ENCODE measurements at places on chromosomes 3 and 15. TPM values are rescaled to one million over a fixed set of nuclear protein-coding genes. Genes with fewer than 3 reads are reported as not detected.

The C3orf62 gene
- polyA plus RNA-seq, result 1.4 TPM

The MKRN3 gene
- polyA plus RNA-seq, result 2.8 TPM

The BCL2A1 gene
- polyA plus RNA-seq, result 25.9 TPM

GRCh38 chr15:63832620-63833019, 1.1 kb downstream of the HERC1 start:
- DNase-seq, result no peak

GRCh38 chr3:100124201-100124761, 10.0 kb upstream of the FILIP1L start:
- DNase-seq, result no peak

GRCh38 chr15:93102211-93102610, 13.2 kb upstream of the RGMA start:
- no peak for DNase-seq

Measured in naive thymus-derived CD8-positive, alpha-beta T cell (primary cell).